GM12878 (cell line): ENCODE measurements at places on chromosomes 2 and 18. TPM values are rescaled to one million over a fixed set of nuclear protein-coding genes. Genes with fewer than 3 reads are reported as not detected.

GRCh38 chr2:119820275-119820674 lies 60.6 kb downstream of the PTPN4 start:
- no peak overlapping the region for H3K4me3 ChIP-seq
- H3K27me3 ChIP-seq: no peaks in the 10 kb centered on the region
- no peaks in the 10 kb centered on the region for H3K4me1 ChIP-seq
- H3K27ac ChIP-seq: no peak overlapping the region
- H3K36me3 ChIP-seq: no peaks in the 10 kb centered on the region

GRCh38 chr2:142865924-142866323 lies 11.5 kb upstream of the KYNU start:
- H3K27ac ChIP-seq: peak overlapping the region; percentile 83
- no peak for DNase-seq
- peaks cover 19% of the 10 kb centered on the region for H3K4me1 ChIP-seq
- no peaks in the 10 kb centered on the region for H3K36me3 ChIP-seq
- H3K27me3 ChIP-seq: no peaks in the 10 kb centered on the region
- H3K4me3 ChIP-seq: peak overlapping the region; percentile 53

GRCh38 chr2:37918742-37919186 lies 6.3 kb upstream of the RMDN2 start:
- no peak for DNase-seq
- H3K4me3 ChIP-seq: no peak overlapping the region
- no peaks in the 10 kb centered on the region for H3K27me3 ChIP-seq
- H3K4me1 ChIP-seq: no peaks in the 10 kb centered on the region
- H3K36me3 ChIP-seq: no peaks in the 10 kb centered on the region

DNA sequence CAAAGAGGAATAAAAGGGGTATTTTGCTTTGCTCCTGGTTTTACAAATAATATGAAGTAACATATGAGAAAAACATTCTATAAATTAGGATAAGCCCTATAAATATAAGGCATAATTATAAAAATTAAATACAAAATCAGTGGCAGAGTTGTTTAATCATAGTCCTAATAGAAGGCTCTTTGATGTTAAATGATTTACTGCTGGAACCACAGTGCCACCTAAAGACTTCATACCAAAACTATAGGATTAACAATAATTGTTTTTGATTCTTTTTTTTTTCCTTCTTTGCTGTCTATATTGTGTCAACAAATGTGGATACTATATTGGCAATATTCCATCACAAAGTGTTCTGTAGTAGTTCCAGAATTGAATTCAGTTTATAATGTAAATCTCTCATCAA lies 837.7 kb upstream of the SLC39A10 start:
- H3K36me3 ChIP-seq: no peaks in the 10 kb centered on the region
- H3K27me3 ChIP-seq: no peaks in the 10 kb centered on the region
- DNase-seq: no peak
- no peak overlapping the region for H3K4me3 ChIP-seq

- no peaks in the 10 kb centered on the region for H3K27me3 ChIP-seq
- H3K27ac ChIP-seq: peak overlapping the region; percentile 62
- DNase-seq: peak; percentile 37
These were observed 237.4 kb upstream of the VRK2 start for GRCh38 chr2:57809230-57809629.

The MYO5B gene
- 4.1 and 4.4 TPM in 2 replicates for total RNA-seq

The LHCGR gene
- 0.11 TPM in 1 of 2 replicates, not detected in the other for total RNA-seq

DNA sequence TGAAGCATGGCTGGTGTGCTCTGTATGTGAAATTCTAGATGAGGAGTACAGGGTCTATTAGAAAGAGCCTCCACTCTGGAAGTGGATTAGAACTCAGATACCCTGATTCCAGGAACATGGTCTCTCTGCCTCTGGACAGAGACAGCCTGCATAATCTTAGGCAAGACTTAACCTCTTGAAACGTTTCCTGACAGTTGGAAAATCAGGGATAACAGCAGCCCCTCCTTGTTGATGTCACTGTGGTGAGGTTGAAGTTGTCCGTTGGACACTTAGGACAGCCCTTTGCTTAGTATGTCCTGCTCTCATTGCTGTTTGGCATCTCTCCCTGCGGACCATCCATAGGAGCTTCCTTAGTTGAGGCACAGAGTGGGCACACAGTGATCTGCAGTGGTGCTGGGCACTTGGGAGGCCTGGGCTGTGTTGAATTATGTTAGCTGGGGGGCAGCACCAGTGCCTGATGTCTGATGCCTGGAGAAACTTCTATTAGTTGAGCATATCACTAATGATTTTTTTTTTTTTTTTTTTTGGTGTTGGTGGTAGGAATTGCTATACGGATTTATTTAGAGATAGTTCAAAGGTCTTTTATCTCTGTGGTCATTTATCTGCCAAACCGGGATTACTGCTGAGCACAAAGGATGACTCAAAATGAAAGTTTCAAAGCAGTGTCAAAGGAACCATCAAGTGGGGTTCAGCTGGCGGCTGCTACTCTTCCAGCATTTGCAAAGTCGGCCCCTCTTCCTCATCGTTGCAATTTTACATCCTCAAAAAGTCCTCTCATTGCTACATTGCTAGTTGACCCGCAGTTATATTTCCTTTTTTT lies 28.8 kb downstream of the SETBP1 start:
- peak overlapping the region; percentile 43 for H3K27ac ChIP-seq
- peak; percentile 71 for DNase-seq
- H3K36me3 ChIP-seq: peaks cover 2% of the 10 kb centered on the region; the same call in 1 of the 2 replicates

The ZNF397 gene
- total RNA-seq: 11.2 and 11.6 TPM in 2 replicates

DNA sequence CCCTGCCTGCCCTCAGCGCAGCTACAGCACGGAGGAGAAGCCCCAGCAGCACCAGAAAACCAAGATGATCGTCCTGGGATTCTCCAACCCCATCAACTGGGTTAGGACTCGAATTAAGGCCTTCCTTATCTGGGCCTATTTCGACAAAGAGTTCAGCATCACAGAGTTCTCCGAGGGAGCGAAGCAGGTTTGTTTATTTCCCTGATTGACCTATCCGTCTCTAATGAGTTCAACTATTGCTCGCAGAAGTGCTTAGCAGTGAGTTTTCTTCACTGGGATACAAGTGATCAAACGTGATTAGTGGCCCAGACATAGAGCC lies 639 bp downstream of the MAIP1 start:
- H3K4me1 ChIP-seq: peaks cover 9% of the 10 kb centered on the region
- peak overlapping the region; percentile 98 for H3K4me3 ChIP-seq
- H3K36me3 ChIP-seq: peaks cover 5% of the 10 kb centered on the region

The FOXD4L1 gene
- 0.16 TPM in 1 of 2 replicates, not detected in the other for total RNA-seq

- H3K4me1 ChIP-seq: peaks cover 25% of the 10 kb centered on the region
- H3K27ac ChIP-seq: 0 out of 2 replicates have a peak overlapping the region, but pooled peaks have one; percentile 22
- no peaks in the 10 kb centered on the region for H3K36me3 ChIP-seq
- no peak overlapping the region for H3K4me3 ChIP-seq
- DNase-seq: peak; percentile 40
These were observed 239.8 kb downstream of the HAUS1 start for GRCh38 chr18:46343931-46344372.

The CRIM1 gene
- total RNA-seq: 6.5 and 7.0 TPM in 2 replicates

DNA sequence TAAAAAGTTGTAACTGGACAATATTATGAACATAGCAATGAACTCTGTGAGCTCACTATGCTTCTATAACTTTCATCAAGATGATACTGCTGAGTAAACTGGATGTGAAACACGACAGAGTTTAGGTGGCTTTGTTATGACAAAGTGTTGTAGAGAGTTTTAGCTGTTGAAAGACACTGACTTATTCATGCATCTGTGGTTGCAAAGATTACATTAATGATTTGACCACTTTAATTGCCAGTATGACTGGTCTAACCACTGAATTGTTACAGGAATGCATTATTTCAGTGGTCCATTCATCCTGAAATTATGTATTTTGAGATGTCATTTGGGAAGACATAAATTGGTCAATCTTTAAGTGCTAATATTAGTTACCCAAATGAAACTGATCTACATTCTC lies 117.9 kb downstream of the SPHKAP start:
- no peak for DNase-seq
- H3K36me3 ChIP-seq: no peaks in the 10 kb centered on the region
- no peak overlapping the region for H3K27ac ChIP-seq
- H3K27me3 ChIP-seq: no peaks in the 10 kb centered on the region

GRCh38 chr2:201407265-201407664 lies 44.0 kb downstream of the TRAK2 start:
- no peak for DNase-seq
- H3K27ac ChIP-seq: no peak overlapping the region
- H3K4me3 ChIP-seq: no peak overlapping the region
- H3K27me3 ChIP-seq: no peaks in the 10 kb centered on the region
- no peaks in the 10 kb centered on the region for H3K36me3 ChIP-seq

- no peak overlapping the region for H3K4me3 ChIP-seq
- H3K27ac ChIP-seq: no peak overlapping the region
- no peak for DNase-seq
- H3K27me3 ChIP-seq: peaks cover 5% of the 10 kb centered on the region
These were observed 165.2 kb downstream of the TWIST2 start for GRCh38 chr2:239012936-239013677.

The ALKAL2 gene
- total RNA-seq: not detected in 2 replicates

The PLB1 gene
- 0.21 and 0.36 TPM in 2 replicates for total RNA-seq

The BMP10 gene
- total RNA-seq: not detected in 2 replicates

GRCh38 chr2:45690231-45690630 lies 38.8 kb downstream of the PRKCE start:
- no peak for DNase-seq
- peaks cover 35% of the 10 kb centered on the region for H3K4me1 ChIP-seq
- no peaks in the 10 kb centered on the region for H3K36me3 ChIP-seq
- H3K4me3 ChIP-seq: no peak overlapping the region

The AQP4 gene
- 0.18 and 0.24 TPM in 2 replicates for total RNA-seq

The OBSL1 gene
- total RNA-seq: 0.48 and 0.77 TPM in 2 replicates

DNA sequence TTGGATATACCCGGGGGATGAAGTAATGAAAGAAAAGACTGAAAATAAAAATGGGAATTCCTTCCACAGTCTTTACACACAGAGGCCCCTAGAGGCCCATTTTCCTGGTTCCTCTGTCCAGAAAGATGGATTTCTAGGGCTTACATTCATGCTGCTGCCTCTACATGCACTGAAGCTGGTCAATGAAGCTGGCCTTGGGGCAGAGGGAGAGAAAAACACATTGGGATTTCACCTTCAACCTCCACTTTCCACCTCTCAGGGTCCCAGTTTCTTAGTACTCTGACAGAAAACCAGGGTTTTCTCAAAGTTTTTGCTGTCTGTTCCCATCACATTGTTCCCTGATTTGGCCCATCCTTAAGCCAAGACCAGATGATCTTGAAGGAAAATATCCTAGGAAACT lies 154.6 kb upstream of the ZSWIM2 start:
- no peaks in the 10 kb centered on the region for H3K4me1 ChIP-seq
- H3K4me3 ChIP-seq: no peak overlapping the region
- no peaks in the 10 kb centered on the region for H3K27me3 ChIP-seq
- no peaks in the 10 kb centered on the region for H3K36me3 ChIP-seq
- no peak overlapping the region for H3K27ac ChIP-seq

- H3K4me3 ChIP-seq: peak overlapping the region; percentile 48; the same call in 1 of the 2 replicates
- H3K27me3 ChIP-seq: no peaks in the 10 kb centered on the region
- H3K36me3 ChIP-seq: no peaks in the 10 kb centered on the region
- peak; percentile 63 for DNase-seq
- H3K27ac ChIP-seq: peak overlapping the region; percentile 74
- H3K4me1 ChIP-seq: peaks cover 12% of the 10 kb centered on the region; the same call in 1 of the 2 replicates
These were observed 194.8 kb downstream of the ZEB2 start for GRCh38 chr2:144325086-144325485.

The NIF3L1 gene
- total RNA-seq: 27.1 and 27.6 TPM in 2 replicates

DNA sequence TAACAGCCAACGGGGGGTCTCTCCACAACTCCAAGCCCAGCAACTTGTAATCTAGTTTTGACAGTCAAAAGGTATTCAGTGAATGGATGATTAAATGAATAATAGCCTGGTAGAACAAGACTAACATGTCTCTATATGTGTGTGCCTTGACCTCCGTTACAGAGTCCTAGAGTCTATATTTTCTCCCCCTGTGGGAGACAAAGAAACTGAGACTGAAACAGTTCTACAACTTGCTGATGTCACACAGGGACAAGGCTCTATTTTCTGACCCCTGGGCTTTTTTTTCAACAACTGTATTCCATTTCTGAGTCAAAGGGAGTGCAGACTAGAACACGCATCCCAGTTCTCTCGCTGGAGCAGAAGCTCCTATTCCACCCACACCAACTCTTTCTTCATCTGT lies 223.6 kb upstream of the AGAP1 start:
- no peak for DNase-seq
- no peak overlapping the region for H3K27ac ChIP-seq
- no peak overlapping the region for H3K4me3 ChIP-seq

- no peak overlapping the region for H3K4me3 ChIP-seq
- no peaks in the 10 kb centered on the region for H3K36me3 ChIP-seq
- no peak overlapping the region for H3K27ac ChIP-seq
- no peaks in the 10 kb centered on the region for H3K4me1 ChIP-seq
- no peak for DNase-seq
- H3K27me3 ChIP-seq: no peaks in the 10 kb centered on the region
These were observed 270.0 kb downstream of the SLC8A1 start for GRCh38 chr2:40181855-40182254.

DNA sequence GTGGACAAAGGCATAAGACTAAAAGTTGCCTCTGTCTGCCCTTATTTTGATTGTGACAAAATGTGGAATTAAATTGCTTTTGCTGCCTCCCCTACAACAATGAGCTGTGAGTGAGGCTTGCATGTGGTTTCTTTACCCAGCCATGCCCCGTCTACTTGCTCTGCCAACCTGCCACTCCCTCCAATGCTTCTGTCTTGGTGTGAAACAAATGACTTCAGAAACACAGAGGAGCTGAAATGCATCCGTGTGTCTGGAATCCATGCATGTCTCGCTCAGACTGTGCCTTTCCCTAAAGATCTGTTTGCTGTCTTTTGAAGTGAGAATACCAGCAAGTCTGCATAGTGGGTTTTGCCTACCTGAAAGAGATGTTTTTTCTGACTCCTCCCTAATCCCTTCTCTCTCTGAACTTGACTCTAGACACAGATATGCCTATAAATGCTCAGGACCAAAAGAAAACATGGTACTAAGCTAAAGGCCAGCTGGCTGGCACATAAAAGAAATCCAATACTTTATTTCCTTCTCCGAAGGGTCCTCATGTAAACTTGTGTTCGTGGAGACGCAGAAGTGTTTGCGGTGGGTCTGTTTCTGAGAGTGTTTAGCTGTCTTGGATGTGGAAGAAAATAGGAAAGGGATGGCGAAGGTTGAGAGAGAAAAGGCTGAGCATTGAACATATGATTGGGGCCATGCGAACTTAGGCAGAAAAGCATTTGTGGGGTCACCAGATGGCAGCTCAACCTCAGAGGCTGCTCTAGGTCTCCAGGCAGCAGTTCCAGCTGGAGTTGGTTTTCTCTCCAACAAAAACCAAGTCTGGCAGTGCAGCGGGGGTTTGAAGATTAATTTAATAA lies 120.5 kb downstream of the CCBE1 start:
- H3K4me3 ChIP-seq: no peak overlapping the region
- H3K36me3 ChIP-seq: no peaks in the 10 kb centered on the region
- no peak for DNase-seq
- H3K27ac ChIP-seq: no peak overlapping the region
- no peaks in the 10 kb centered on the region for H3K27me3 ChIP-seq

DNA sequence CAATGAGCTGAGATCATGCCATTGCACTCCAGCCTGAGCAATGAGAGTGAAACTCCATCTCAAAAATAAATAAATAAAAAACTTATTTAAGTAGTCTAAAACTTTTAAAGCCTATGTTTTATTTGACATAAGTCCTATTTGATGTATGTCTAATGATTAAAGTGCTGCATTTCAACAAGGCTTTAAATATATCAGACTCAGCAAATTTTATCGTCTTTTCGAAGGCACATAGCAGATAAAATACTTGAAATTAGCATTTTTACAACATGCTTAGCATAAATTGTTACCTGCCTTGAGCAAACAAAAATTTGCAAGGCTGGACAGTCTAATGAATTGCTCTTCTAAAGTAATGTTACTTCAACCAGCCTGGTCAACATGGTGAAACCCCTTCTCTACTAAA lies 85.9 kb downstream of the PRKRA start:
- no peaks in the 10 kb centered on the region for H3K4me1 ChIP-seq
- no peaks in the 10 kb centered on the region for H3K27me3 ChIP-seq
- no peaks in the 10 kb centered on the region for H3K36me3 ChIP-seq
- DNase-seq: no peak
- H3K27ac ChIP-seq: no peak overlapping the region
